ENCODE measurements at places on chromosomes 3 and 15. TPM values are rescaled to one million over a fixed set of nuclear protein-coding genes. Genes with fewer than 3 reads are reported as not detected.

GRCh38 chr3:138875096-138875753 is 40.5 kb upstream of the PIK3CB start:
- DNase-seq = no peak

The ATP13A5 gene
- not detected for total RNA-seq

DNA sequence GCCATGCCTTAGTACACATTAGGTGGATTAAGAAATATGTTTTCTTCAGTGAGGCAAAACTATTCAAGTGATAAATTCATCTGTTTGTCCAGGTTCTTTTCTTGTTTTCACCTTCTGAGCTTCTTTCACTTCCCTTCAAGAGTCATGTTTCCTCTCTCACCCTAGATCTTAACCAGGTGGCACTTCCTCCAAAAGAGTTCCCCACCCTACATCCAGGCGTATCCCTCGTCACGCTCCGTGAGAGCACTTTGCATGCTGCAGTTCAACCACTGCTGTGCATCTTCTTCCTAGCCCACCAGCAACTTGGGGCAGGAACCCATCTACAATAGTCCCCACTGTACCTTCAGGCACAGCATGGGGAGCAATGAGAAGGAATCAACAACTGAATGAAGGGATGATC is 28.9 kb downstream of the OSBPL10 start:
- DNase-seq = no peak

The CADPS gene
- total RNA-seq = 0.98 TPM
